Activated T-helper 17 cell treated with anti-CD3 and anti-CD28 coated beads, Interleukin-2, amount 50 U/mL, for 72 hours (primary cell): ENCODE measurements at places on chromosomes 5 and 9.
A peak's percentile ranks its signal among the peaks of the same experiment; 100 is the strongest.

GRCh38 chr5:128100860-128101557, 17.4 kb downstream of the SLC12A2 start:
- no peak overlapping the region for H3K4me3 ChIP-seq
- H3K27ac ChIP-seq = no peak overlapping the region
- no peak for ATAC-seq
- H3K36me3 ChIP-seq = peaks cover 21% of the 10 kb centered on the region
- no peaks in the 10 kb centered on the region for H3K4me1 ChIP-seq
- no peaks in the 10 kb centered on the region for H3K27me3 ChIP-seq

DNA sequence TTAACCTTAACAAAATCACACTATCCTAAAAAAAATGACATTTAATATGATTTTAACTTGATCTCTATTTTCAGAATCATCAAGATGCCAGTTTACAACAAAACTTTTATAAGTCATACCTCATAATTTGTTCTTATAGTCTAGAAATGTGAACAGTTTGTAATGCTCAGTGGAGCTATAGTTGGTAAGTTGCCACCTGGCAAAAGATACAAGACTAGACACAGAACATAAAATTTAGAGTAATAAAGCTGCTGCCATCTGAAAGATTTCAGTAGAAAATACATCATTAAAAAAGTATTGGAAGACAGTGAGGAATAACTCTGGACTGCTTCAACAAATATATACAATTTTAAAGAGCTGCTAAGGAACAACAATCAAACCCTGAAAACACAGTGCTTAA, 233.8 kb downstream of the GABRG2 start:
- H3K36me3 ChIP-seq = no peaks in the 10 kb centered on the region
- no peak overlapping the region for H3K27ac ChIP-seq
- no peak for ATAC-seq
- H3K4me1 ChIP-seq = no peaks in the 10 kb centered on the region
- no peak overlapping the region for H3K4me3 ChIP-seq

- no peaks in the 10 kb centered on the region for H3K36me3 ChIP-seq
- no peak for ATAC-seq
- no peaks in the 10 kb centered on the region for H3K27me3 ChIP-seq
- no peak overlapping the region for H3K4me3 ChIP-seq
- H3K4me1 ChIP-seq = no peaks in the 10 kb centered on the region
- H3K27ac ChIP-seq = no peak overlapping the region
Observed at GRCh38 chr9:95025213-95026147, 292.0 kb downstream of the FANCC start.

DNA sequence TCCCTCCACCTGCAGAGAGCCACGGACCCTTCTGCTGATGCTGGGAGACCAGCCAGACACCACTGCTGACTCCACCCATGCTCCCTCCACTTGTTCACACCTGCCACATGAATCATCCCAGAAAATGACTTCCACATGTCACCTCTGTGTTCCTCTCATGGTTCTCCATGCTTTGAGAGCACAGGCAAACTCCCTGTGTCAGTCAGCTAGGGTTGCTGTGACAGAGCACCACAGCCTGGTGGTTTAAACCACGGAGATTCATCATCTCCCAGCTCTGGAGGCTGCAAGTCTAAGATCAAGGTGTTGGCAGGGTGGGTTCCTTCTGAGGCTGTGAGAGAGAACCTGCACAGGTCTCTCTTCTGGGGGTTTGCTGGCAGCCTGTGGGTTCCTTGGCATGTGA, 381.4 kb downstream of the GADD45G start:
- H3K27me3 ChIP-seq = peaks cover 14% of the 10 kb centered on the region
- no peaks in the 10 kb centered on the region for H3K36me3 ChIP-seq
- H3K27ac ChIP-seq = no peak overlapping the region
- peak; percentile 52 for ATAC-seq

DNA sequence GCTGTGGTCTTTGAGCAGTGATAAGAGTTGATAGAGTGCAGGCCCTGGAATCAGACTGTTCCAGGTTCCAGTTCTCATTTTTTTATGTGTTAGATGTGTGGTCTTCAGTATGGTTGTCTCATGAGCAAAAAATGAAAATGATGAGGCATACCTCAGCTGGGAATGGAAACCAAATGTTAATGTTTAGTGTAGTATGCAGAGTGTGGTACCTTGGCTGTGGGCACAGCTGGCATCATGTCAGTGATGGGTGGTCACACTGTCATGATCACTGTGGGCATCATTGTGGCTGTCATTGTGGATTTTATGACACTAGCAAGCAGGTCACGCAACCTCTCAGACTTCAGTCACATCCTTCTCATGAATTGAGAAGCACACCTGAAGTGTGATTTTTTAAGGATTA, 6.4 kb downstream of the ABLIM3 start:
- ATAC-seq = no peak
- no peaks in the 10 kb centered on the region for H3K4me1 ChIP-seq
- H3K36me3 ChIP-seq = no peaks in the 10 kb centered on the region

DNA sequence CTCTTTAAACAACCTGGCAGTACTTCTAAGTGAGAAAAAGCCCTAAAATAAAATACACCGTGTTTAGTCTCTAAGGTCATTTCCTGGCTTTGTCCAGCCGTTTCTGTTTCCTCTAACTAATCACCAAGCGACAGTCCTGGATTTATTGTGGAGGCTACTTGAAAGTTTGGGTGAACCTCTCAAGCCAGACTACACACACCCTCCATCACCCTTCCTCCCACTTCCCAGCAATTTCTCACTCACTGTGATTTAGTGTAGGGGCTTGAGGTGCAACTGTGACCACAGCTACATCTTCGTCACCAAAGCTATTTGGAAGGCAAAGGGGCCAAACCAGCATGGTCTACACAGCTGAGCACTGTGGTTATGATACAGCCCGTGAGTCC, 240.0 kb upstream of the SLC24A2 start:
- no peak overlapping the region for H3K27ac ChIP-seq
- H3K4me1 ChIP-seq = peaks cover 4% of the 10 kb centered on the region
- H3K27me3 ChIP-seq = no peaks in the 10 kb centered on the region
- H3K4me3 ChIP-seq = no peak overlapping the region
- ATAC-seq = no peak
- no peaks in the 10 kb centered on the region for H3K36me3 ChIP-seq

DNA sequence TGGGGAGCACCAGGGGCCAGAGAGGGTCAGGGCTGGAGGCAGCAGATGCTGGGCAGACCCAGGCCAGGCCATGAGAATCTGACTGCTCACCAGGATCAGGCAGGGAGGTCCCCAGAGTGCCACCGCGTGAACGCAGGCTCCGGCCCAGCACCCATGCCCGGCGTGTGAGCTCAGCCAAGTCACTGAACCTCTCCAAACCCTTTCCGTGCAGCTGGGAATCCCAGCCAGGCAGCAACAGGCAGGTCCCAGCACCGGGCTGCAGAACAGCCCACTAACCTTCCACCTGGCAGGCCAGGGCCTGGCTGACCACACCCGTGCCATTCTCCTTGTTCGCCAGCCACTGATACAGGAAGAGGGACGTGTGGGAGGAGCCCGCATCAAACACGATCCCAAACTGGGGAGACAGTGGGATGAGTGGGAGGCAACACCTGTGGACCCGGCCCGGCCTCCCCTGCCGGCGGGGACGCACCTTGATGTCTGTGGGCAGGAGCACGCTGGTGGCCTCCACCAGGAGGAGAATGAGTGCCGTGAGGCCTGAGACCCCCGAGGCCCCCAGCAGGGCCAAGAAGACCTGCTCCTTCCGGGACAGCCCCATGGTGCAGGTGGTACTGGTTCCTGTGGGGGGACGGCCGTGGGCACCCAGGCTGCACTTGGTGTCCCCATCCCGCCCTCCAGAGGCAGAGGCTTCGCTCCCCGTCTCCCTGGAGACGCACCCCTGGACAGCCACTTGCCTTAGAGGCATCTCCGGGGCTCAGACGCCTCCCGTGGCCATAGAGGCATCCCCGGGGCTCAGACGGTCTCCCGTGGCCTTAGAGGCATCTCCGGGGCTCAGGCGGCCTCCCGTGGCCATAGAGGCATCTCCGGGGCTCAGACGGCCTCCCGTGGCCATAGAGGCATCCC, 3.2 kb downstream of the ENTPD8 start:
- peaks cover 8% of the 10 kb centered on the region for H3K27me3 ChIP-seq
- peaks cover 5% of the 10 kb centered on the region for H3K4me1 ChIP-seq
- H3K4me3 ChIP-seq = no peak overlapping the region
- ATAC-seq = no peak

DNA sequence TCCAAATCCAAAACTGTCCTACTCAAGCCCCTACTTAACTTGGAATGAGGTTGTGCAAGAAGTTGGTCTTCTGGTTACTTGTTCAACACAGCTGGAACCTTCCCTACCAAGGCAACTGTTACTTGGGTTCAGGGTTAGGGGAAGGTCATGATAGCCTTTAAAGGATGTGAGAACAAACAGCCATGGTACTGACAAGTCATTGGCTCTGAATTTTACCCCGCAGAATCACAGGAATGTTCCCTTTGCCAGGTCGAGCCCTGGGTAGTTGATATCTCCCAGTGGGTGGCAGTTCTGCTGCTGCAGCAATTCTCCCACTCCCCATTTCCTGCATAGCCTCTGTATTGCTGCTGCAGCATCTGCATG, 396.1 kb upstream of the MPDZ start:
- ATAC-seq = no peak
- H3K4me1 ChIP-seq = no peaks in the 10 kb centered on the region
- H3K27me3 ChIP-seq = no peaks in the 10 kb centered on the region

DNA sequence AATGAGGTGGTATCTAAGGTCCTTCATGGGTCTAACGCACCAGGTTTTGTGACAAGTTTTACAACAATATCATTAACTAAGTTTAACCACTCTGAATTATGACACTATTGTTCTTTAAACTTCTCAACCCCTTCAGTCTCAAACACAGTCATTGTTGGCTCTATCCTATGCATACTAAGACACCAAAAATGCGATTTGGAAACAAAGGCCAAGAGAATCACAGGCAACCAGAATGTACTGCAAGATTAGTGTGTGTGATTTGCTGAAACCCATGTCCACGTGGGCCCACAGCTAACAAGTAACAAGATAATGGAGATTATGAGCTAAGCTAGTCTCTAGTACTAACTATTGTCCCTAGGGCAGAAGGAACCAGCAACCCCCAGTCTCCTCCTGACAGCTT, 142.2 kb upstream of the RANBP3L start:
- H3K4me3 ChIP-seq = no peak overlapping the region
- H3K27me3 ChIP-seq = peaks cover 21% of the 10 kb centered on the region
- no peak overlapping the region for H3K27ac ChIP-seq
- no peak for ATAC-seq
- H3K4me1 ChIP-seq = peaks cover 6% of the 10 kb centered on the region

DNA sequence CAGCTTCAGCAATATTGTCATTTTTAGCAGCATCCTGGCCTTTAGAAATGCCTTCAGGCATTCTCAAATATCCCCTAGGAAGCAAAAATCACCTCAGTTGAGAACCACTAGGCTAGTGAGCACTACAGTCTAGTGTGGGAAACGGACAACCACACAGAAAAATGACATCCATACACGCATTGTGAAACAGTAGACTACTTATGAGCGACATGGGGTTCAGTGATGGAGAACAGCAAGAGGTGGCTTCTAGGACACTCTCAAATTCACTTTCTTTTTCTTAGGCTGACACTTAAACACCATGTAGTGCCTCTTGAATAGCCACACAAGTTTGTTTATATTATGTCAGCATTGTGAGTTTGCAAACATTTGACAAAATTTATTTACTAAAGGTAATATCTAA, 203.0 kb downstream of the KDM4C start:
- H3K4me1 ChIP-seq = no peaks in the 10 kb centered on the region
- peak overlapping the region; percentile 13 for H3K27ac ChIP-seq
- no peak overlapping the region for H3K4me3 ChIP-seq
- H3K36me3 ChIP-seq = peaks cover 30% of the 10 kb centered on the region
- ATAC-seq = no peak

DNA sequence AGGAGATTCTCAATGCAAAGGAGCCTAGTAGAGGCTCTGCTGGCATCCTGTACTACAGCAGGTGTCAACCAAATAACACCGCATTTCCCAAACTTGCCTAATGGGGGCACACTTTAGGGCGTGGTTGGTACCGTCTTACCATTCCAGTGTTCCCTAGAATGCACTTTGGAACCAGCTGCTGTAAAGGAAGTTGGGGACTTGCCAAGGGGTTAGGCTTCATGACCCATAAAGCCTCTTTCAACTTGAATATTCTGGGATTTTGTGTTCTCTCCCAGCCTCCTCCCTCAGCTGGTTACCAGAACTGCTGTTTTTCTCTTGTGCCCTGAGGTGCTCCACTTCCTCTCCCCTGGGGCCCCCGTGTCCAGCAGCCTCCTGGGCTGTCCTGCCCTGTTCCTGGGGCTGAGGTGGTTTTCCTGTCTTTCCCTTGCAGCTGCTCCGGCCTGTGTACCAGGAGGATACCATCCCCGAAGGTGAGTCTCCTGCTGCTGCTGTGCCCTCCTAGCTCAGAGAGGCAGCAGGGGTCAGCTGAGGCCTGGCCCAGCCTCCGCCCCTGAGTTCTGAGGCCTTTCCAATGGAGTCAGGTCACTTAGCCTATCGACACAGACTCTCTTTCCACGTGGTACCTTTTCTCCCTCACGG, 44.7 kb downstream of the RGS3 start:
- H3K27me3 ChIP-seq = no peaks in the 10 kb centered on the region
- ATAC-seq = no peak
- peak overlapping the region; percentile 41 for H3K27ac ChIP-seq
- no peak overlapping the region for H3K4me3 ChIP-seq

DNA sequence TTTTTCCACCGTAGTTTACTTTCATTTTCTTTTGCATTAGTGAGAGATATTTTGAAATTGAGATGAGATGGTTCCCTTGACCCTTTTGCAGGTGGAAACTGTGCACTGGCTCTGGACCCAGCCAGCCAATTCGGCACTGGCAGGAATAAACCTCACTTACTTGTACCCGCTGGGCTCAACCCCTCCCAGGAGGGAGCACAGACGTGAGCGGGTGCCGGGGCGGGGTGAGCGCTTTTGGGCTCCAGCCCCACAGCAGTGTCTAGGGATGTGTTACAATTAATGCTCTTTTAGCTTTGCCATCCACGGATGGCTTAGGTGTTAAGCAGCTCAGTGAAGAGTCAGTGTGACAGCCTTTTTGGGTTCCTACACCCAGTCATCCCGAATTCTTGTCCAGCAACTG, 766.1 kb upstream of the CHD1 start:
- no peak overlapping the region for H3K27ac ChIP-seq
- H3K4me3 ChIP-seq = no peak overlapping the region
- H3K36me3 ChIP-seq = no peaks in the 10 kb centered on the region
- no peaks in the 10 kb centered on the region for H3K4me1 ChIP-seq

GRCh38 chr9:69131682-69132081, 42.4 kb upstream of the TJP2 start:
- no peak overlapping the region for H3K27ac ChIP-seq
- no peaks in the 10 kb centered on the region for H3K36me3 ChIP-seq
- no peaks in the 10 kb centered on the region for H3K4me1 ChIP-seq
- no peak overlapping the region for H3K4me3 ChIP-seq

- H3K4me3 ChIP-seq = no peak overlapping the region
- H3K36me3 ChIP-seq = no peaks in the 10 kb centered on the region
- no peak overlapping the region for H3K27ac ChIP-seq
- H3K27me3 ChIP-seq = peaks cover 4% of the 10 kb centered on the region
- no peak for ATAC-seq
- H3K4me1 ChIP-seq = no peaks in the 10 kb centered on the region
Observed at GRCh38 chr9:87891754-87892153, 9.1 kb downstream of the SPATA31E1 start.
